ENCODE measurements at places on chromosomes 6 and 20.

GRCh38 chr20:19275630-19276071, 63.2 kb downstream of the SLC24A3 start:
- DNase-seq: no peak

- no peak for DNase-seq
These were observed 15.8 kb downstream of the DNPH1 start for GRCh38 chr6:43213431-43213830.

GRCh38 chr6:13762611-13763441, 51.2 kb upstream of the RANBP9 start:
- DNase-seq: peak; percentile 87

DNA sequence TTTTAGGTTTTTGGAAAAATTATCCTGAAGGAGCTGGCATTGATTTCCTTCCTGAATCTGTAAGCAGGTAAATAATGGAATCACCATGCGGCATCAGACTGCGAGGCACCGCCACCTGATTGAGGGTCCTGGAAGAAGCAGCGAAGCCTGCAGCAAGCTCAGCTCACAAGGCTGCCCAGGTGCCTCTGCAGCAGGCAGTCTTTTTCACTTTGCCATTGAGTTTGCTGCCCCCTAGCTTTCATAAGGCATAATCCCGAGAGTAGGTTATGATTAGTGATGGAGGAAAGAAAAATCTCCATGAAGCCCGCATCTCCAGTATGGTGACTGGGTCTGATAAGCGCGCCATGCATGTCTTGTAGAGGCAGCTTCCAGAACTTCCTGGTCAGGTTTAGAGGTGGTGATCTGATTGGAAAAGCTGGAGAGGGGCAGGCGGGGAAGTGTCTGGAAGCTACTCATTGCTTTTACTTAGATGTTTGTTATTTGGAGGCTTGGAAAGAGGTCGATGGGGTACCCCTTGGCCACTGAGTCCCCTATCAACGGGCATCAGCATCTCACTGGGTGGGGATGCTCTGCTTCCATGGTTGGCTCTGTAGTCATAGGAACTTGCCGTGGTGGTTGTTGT, 26.7 kb downstream of the IYD start:
- peak; percentile 57 for DNase-seq

DNA sequence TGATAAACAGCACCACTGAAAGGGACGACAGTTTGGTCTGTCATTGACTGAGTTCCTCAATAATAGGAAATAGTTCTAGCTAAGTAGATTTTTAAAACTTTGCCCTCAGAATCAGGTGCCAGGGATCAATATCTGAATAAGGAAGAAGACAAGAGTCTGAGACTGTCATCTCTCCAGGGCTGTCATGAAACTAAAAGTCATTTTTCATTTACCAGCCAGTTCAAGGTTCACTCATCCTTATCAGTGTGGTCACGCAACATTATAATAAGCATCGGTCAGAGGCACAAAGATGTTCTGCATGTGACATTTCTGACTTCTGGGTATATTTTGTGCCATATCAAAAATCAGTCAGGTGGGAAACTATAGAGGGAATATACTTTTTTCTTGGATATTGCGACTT, 52.5 kb upstream of the E2F3 start:
- DNase-seq: no peak

DNA sequence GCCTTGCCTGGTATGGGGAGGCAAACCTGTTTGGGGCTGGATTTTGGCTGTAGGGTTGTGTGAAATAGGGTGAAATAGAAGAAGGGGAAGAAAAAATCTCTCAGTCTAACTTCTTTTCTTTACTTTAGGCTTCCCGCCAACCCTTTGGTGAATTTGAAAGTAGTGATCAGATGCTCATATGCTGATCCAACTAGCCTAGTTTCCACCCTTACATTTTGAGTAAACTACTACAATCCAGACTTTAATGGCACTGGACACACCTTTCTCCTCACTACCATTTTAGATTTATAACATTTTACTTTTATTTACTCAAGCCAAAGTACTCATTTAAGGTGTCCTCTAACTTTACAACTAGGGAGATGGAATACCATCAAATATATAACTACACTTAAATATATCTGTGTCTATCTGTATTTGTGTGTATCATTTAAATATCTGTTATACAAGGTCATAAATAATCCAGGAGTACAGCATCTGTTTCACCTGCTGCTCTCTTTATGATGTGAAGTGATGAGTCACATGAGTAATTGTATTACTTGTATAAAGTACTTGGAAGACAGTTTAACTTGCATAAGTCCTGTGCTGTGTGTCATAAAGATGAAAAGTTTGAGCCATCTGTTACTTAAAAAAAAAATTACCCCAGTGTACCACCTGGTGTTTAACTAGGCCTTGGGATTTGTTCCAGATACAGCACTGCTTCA, 172.1 kb downstream of the CDKAL1 start:
- DNase-seq: peak; percentile 28

DNA sequence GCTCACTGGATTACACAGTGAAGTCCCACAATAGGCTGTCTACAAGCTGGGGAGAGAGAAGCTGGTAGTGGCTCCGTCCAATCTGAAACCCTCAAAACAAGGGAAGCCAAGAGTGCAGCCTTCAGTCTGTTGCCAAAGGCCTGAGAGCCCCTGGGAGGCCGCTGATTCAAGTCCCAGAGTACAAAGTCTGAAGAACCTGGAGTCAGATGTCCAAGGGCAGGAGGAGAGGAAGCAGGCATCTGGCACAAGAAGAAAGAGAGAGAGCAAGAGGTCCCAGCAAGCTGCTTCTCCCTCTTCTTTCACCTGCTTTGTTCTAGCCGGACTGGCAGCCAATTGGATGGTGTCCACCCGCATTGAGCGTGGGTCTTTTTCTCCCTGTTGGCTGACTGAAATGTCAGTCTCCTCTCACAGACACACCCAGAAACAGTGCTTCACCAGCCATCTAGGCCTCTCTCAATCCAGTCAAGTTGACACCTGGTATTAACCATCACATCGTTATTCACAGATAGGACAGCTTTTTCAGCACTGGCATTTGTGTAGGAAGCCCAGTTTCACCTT, 51.2 kb downstream of the CRYBG1 start:
- DNase-seq: no peak

- no peak for DNase-seq
These were observed 97.6 kb upstream of the AKIRIN2 start for GRCh38 chr6:87799651-87800050.

DNA sequence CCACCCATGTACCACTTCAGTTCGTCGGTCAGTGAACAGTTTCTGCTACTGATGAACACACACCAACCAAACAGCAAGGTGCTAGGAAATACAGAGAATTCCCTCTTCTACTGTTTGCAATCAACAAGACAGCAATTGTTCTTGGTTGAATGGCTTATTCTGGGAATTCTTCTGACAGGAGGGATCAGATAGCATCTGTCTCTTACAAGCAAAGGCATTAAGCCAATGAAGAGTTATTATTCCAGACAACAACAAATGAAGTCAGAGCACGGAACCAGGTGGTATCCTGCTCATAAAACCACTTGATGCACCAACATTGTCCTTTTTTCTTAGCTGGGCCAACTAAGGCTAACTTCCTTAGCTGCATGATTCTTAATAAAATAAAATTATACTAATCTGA, 37.8 kb downstream of the PTPRK start:
- no peak for DNase-seq

DNA sequence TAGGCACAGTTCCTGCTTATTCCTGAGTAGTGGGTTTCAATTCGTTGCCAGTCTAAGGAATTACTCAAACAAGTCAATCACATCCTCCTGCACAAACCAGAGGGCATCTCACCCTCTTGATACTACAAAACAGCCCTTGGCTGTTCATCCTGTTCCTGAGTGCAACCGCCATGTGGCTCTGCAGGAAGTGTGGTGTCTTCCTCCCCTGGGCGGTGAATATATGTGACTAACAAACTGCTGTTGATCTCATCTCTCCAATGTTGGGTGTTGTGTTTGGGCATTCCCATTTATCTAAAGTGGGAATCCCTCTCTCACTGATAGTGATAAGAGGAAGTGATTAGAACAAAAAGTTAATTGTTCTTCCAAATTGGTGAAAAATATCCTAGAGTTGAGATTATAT, 163.0 kb downstream of the TBX18 start:
- DNase-seq: no peak

- DNase-seq: no peak
These were observed 72.5 kb downstream of the ITCH start for GRCh38 chr20:34435589-34435988.

DNA sequence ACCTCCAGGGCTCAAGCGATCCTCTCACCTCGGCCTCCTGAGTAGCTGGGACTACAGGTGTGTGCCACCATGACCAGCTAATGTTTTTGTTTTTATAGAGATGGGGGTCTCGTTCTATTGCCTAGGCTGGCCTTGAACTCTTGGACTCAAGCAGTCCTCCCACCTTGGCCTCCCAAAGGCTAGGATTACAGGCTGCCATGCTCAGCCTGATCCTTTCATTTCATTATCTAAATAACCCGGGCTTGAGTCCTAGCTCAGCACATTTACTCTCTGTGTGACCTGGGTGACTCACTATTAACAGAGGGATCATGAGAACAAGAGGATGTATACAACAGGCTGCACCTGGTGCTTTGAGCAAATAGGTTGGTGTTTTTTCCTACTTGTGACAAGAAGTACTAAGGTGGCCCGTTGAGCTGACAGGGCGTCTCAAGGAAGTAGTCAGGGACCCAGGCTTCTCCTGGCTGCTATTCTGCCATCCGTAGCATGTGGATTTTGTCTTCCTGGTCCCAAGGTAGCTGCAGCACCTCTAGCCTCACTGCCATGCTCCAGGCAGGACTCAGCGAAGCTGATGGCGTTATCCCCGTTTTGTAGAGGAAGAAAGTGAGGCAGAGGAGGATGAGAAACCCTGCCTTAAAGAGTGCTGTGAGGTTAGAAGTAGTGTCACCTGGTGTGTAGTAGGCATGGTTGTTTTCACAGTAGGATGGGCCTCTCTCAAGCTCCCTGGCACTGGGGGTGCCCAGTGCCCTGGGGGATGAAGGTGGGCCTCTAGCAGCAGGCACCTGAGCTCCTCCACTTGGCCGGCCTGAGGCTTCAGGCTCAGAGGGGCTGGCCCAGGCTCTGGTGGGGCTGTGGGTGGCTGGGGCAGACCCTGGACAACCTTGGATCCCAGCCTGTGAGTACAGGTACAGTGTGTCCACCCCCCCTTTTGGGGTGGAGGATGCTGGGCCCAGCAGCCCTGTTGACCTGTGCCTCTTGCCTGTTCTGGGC, 62.4 kb downstream of the ADNP start:
- no peak for DNase-seq

DNA sequence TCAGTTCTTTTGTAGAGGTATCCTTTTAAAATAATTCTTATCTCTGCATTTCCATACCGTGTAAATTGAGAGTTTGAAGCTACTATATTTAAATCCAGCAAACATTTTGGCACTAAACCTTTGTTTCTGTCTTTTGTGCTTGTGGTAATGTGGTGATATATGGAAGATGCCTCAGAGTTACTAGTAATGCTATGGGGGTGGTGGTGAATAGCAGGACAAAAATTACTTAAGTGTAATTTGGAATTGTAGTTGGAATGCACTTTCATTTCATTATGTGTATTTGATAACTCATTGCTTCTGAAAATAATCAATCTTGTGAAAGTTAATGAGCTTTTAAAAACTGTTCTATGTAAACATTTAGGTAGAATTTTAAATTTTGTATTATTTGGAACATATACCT, 404.5 kb downstream of the PHF3 start:
- DNase-seq: no peak

DNA sequence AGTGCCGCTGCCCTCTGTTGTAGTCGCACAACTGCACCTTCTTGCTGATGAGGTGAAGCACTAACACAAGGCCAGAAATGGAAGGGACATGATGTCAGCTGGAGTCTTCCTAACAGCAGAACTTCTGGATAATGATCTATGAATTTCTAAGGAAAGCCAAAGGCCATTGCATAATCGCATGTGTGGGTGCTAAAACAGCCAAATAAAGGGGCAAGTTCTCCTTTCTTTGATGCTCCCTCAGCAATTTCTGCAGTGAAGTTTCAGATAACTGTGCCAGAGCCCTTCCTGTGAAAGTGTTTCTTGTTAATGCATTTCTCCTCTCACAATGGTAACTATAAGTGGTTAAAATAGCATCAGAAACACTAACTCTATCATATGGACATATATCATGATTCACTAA, 8.0 kb upstream of the F13A1 start:
- no peak for DNase-seq

- no peak for DNase-seq
These were observed 79.0 kb upstream of the LAMA2 start for GRCh38 chr6:128803911-128804310.

DNA sequence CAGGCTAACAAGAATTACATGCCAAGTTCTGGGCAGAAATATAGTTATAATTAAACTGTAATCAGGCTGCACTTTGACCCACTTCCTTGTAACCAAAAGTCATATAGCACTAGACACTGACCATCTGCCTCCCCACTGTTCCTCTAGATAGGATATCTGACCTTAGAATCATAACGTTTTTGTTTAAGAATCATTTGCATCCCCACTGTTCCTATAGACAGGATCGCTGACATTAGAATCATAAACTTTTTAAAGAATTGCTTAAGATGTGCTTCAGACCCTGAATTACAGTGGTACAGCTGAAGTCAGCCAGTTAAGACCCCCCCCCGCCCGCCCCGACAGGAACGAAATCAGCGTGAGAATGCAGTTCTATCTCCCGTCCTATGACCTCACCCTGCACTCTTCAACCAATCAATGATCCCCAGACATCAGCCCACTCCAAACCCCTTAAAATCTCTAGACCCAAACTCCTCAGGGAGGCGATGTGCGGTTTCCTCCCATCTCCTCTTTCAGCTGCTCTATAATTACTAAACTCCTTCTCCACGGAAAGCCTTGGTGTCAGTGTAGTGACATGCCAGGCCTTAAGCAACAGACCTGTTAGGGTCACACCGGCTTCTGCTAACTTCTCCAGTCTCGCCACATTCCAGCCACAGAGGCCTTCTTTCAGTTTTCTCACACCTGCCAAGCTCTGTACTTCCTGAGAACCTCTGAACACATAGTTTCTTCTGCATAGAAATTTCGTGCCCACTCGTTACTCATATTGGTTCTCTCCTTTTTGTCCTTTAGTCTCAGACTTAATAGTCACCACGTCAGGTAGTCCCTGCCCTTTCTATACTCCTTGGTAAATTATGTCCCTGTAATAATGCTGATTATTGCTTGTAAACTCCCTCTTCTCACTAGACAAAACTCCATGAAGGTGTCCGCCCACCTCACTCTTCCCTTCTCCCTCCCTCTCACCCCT, 93.5 kb downstream of the DTNBP1 start:
- no peak for DNase-seq

DNA sequence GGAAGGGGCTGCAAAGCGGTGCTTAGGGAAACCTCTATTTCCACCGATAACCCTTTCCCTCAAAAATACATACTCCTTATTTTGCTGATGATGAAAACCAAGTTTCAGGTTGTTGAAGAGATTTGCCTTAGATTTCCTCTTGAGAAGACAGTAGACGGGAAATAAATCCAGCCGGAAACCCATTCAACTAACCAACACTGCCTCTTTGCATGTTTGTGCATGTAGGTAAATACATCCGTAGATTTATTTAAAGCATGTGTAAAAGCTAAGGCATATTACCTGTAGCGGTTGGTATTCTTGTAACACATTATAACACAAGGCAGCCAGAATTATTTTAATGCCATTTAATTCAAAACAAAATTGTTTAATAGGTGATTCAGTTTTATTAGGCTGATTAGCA, 136.3 kb upstream of the SLC22A23 start:
- DNase-seq: no peak

Data from activated CD4-positive, alpha-beta T cell treated with anti-CD3 and anti-CD28 coated beads, Interleukin-2, Interleukin-4, amounts not matched to agents 100 ng/mL and 50 ng/mL, durations not matched to agents 16 hours and 8 hours (primary cell).